ENCODE measurements at places on chromosomes 1 and 21.

- no peak for DNase-seq
Measured at GRCh38 chr1:53369761-53370160, 41.9 kb upstream of the LRP8 start.

DNA sequence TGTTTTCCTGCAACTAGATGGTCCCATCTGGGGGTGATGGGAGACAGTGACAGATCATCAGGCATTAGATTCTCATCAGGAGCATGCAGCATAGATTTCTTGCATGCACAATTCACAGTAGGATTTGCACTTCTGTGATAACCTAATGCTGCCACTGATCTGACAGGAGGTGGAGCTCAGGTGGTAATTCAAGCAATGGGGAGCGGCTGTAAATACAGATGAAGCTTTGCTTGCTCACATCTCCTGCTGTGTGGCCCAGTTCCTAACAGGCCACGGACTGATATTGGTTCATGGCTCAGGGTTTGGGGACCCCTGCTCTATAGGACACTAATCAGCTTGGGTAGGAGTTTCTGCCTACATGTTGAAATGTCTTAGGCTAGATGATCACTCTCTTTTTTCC, 320.0 kb downstream of the PRDM2 start:
- no peak for DNase-seq

- peak; percentile 38 for DNase-seq
Measured at GRCh38 chr21:46325073-46325912, 1.3 kb downstream of the PCNT start.

- DNase-seq, result no peak
Measured at GRCh38 chr1:238489006-238489405, 598.3 kb upstream of the ZP4 start.

DNA sequence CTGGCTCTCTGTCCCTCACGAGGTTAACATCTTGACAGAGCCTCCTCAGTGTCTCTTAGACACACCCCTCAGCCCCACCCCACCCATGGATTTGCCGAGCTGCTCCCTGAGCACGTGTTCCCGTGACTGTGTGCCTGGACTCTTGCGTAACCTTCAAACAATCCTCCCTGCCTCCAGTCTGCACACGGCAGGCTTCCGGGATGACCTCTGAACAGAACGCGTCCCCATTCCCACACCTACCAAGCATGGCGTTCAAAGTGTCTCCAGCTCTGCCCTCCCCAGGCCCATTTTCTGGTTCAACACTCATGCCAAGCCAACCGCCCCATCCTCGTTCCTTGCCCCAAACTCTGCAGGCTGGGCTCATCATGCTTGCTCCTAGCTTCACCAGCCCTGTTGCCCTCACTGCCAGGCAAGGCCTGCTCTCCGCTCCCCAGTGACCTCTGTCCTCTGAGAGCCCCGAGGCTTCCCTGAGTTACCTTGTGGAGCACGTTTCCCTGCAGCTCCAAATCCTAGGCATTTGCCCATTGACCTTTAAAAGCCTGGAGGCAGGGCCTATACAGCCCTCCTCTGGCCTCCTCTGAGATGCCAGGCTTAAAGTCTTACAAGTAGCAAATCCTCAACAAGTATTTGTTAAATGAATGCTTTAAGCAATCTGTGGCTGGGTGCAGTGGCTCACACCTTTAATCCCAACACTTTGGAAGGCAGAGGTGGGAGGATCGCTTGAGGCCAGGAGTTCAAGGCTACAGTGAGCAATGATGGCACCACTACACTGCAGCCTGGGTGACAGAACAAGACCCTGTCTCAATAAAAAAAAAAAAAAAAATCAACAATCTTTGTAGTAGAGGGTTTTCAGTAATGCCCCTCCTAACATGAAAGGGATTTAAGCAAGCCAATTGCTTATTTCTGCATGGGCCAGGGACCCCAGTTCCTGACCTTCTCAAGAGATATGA, 5.0 kb downstream of the AGT start:
- DNase-seq, result no peak
